Amniotic epithelial cell (primary cell): ENCODE measurements at places on chromosomes 1 and 21.

- DNase-seq: no peak
These were observed 110.0 kb downstream of the ADSS2 start for GRCh38 chr1:244341455-244342450.

- DNase-seq: peak; percentile 98
These were observed 78.0 kb upstream of the IPO9 start for GRCh38 chr1:201750934-201751333.

DNA sequence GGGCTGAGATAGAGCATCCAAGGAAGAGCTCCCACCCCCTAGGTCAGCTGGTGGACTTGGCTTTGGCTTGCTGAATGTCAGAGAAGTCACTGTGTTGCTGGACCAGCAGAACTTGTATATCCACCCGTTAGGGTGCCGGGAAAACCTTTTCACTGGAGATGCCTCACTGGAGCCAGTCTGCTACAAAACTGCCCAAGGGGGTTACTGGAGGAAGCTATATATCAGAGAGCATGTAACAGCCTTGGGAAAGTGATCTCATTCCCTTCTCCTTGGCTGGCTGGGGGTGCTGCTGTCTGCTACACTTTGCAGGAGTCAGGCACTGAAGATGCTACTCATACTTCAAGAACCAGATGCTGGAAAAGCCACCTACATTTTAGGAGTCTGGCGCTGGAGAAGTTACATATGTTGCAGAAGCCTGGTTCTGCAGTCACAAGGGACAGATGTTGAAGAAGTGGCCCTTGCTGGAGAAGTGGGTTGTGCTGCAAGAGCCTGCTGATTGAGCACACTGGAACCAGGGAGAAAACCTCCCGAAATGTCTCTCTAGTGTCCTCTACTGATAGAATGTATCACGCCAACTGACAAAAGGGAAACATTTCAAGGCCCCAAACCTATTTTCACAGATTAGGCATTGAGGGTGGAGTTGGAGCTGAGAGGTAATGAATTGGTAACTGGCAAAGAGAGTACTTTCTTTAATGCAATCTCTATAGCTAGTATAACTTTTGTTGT, 250.6 kb downstream of the SPATA17 start:
- DNase-seq: peak; percentile 31

DNA sequence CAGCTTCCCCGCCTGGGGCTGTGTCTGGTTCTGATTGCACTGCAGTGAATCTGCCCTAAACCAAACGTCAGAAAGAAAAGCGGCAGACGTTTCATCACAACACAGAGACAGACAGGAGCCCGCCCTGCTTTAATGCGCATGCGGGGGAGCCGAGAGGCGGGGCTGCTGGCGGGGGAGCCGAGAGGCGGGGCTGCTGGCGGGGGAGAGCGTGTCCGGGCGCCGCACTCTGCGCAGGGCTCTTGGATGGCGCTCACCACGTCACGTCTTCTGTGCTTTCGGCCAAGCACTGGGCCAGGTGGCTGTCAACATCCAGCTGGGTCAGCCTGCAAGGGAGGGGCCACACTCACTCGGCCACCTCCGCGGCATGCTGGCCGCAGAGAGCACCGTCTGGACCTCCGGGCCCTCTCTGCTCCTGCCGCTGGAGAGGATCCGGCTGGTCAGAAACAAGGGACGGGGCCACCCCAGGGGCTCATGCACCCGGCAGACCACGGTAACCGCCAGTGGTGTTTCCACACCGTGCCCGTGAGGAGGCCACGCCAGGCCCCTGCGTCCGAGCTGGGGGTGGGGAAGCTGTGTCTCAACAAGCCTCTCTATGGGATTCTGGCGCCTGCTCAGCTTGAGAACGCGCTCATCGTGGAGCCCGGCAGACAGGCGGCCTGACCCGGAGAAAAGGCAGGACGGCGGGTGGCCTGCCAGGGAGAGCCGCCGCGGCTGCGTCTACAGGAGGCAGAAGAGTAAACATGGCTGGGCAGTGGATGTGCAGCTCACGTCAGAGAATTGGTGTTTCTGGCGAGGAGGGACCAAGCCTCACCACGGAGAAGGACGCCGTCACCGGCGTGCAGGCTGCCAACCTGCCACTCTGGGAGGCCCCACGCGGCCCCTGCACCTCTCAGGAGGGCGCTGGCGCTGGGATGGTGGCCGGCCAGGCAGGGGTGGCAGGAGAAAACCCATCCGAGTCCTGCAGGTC, 4.8 kb downstream of the FAAP20 start:
- peak; percentile 92 for DNase-seq

- no peak for DNase-seq
These were observed 17.3 kb upstream of the TMEM183A start for GRCh38 chr1:202989879-202990278.

DNA sequence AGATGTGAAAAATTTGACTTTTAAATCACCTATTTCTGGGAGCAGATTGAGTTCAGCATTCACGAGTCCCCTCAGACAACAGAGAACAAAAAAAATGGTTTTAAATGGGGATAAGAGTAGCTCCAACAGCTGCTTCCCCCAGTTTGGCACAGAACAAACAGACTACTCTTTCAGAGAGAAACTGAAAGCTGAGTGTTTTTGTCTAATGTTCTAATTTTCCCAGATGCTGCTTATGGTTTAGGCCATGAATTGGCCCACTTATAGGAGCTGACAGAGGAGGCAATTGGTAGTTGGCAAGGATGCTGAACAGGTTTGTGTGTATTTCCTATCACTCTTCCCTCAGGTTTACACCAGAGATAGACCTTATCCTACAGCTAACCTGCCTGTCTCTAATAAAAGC, 1637.4 kb upstream of the PRMT6 start:
- DNase-seq: no peak
